Amniotic stem cell (primary cell): ENCODE measurements at places on chromosomes 7 and 10.

DNA sequence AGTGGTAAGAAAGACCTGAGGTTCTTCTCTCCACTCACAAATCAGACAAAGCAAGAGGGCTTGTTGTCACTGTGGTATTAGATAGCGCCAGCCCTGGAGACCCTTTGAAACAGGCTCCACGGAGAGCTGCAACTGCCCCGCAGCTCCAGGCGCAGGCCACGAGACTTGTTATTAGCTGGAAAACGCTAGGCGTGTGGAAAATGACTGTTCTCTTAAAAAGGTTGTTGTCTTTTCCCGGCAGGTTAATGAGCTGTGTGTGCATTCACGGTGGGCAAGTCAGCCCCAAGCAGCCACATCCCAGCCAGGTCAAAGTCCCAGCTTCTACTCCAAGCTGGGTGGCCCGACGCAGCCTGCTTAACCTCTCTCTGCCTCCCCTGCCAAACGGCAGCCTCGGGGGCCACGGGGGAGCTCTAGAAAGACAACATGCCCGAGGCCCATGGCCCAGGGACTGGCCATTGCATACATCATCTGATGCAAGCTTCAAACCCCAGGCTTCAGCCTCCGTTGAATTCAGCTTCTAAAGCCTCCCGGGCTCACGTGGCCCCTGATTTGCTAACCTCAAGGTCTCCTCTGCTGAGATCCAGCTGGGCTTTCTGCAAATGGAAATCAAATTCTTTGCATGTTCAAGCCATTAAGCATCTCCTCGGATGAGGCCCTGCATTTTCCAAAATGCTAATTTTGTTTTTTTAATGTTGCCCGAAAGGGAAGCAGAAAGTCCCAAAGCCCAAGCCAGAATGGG is 61.3 kb upstream of the DNAAF5 start:
- DNase-seq = no peak

- DNase-seq = peak; percentile 51
Observed at GRCh38 chr7:130901209-130901783, 167.3 kb upstream of the KLF14 start.

DNA sequence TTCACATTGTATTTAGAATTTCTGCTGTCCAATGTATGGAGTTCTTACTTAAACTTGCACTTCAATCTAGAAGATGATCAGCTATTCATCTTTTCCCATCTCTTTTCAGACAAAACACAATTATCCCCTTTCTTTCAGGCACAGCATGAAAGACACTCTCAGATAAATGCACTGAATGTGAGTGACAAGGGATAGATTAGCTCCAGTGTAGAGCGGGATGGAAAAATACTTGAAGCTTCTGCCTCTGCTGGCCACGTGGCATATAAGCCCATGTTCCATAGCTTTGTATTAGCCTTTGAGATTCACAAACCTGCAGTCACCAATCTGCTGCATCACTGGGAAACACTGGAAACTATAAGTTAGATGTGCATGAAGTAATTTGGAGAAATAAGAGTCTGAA is 162.2 kb upstream of the FAM3C start:
- DNase-seq = no peak

- DNase-seq = no peak
Observed at GRCh38 chr7:64886956-64887545, 16.0 kb upstream of the ZNF273 start.

- no peak for DNase-seq
Observed at GRCh38 chr7:30708983-30709382, 26.7 kb upstream of the CRHR2 start.

- DNase-seq = no peak
Observed at GRCh38 chr10:131187926-131188325, 123.6 kb downstream of the TCERG1L start.

- DNase-seq = no peak
Observed at GRCh38 chr10:109994711-109995577, 12.8 kb upstream of the ADD3 start.

GRCh38 chr7:48427671-48428070 is 256.4 kb downstream of the ABCA13 start:
- no peak for DNase-seq

DNA sequence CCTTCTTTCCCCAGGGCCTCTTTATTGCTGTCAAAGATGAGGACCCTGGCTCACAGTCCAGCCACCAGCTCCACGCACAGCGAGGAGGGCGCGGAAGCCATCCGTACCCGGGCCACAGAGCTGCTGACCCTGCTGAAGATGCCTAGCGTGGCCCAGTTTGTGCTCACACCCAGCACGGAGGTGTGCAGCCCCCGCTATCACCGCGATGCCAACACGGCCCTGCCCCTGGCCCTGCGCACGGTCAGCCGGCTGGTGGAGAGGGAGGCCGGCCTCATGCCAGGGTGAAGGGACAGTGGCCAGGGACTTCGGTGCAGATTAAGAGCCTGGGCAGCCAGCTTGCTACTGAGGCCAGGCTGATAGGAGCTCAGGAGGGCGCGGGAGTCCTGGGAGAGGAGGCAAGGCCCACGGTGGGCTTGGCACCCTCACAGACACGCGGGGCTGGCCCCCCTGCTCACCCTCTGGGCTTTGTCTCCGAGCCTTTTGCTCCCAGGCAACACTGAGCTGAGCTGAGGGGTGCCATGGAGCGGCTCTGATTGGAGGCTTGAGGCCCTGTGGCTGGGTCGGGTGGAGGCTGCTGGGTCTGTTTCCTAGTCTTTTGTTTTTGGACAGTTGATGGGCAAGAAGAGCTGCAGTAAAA is 15.8 kb downstream of the AP5Z1 start:
- no peak for DNase-seq

- no peak for DNase-seq
Observed at GRCh38 chr7:84248843-84249242, 54.3 kb upstream of the SEMA3A start.

DNA sequence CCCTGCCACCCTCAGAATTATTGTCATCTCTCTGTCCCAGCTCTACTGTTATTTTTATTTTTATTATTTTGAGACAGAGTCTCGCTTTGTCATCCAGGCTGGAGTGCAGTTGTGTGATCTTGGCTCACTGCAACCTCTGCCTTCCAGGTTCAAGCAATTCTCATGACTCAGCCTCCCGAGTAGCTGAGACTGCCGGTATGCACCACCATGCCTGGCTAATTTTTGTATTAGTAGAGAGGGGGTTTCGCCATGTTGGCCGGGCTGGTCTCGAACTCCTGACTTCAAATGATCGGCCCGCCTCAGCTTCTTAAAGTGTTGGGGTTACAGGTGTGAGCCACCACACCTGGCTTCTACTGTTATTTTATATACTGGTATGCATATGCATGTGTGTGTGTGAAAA is 11.0 kb downstream of the CALHM2 start:
- DNase-seq = no peak

DNA sequence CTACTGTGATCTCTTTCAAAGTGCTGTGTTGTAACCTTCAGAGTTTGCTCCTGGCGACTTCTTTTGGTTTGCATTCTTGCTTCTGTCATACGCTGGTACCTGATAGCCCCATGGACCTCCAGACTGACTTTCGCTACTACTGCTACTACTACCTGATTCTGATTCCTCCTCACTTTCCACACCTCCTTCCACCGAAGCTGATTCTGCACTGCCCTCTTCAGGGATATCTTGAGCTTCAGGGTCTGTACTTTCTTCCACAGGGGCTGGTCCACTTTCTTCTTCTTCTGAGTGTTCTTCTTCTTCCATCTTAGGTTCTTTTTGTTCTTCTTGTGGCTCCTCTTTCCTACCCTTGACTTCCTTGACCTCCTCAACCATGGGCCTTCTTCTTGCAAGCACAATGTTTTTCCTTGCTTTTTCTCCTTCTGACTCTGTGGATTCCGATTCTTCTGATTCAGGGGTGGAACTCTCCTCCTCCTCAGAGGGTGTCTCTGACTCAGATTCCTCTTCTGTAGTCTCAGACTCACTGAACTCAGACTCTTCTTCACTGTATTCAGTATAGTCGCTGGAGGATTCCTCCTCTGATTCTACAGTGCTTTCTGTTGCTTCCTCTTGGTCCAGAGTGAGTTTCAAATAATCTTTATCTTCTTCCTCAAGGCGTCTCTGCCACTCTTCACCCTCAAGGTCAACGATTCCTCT is 992.2 kb downstream of the PCDH15 start:
- no peak for DNase-seq

DNA sequence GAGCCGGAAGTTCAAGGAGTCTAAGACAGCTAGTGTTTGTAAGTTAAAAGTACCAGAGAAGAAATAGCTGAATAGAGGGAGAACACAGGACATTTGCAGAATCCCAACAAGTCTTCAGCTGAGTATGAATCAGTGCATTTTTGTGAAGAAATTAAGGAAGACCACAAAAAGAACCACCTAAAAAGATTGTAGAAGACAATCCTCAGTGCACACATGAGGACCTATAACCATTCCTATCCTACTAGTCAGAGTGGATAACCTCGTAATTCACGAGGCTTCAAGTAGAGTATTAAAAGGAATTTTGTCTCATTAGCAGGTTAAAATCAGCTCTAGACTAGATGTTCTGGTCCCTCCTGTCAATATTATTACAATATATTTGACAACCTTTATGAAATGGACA is 295.4 kb upstream of the KAT6B start:
- no peak for DNase-seq

GRCh38 chr10:327889-328852 is 192.9 kb downstream of the ZMYND11 start:
- no peak for DNase-seq

- no peak for DNase-seq
Observed at GRCh38 chr7:106774768-106775551, 90.1 kb upstream of the PIK3CG start.

DNA sequence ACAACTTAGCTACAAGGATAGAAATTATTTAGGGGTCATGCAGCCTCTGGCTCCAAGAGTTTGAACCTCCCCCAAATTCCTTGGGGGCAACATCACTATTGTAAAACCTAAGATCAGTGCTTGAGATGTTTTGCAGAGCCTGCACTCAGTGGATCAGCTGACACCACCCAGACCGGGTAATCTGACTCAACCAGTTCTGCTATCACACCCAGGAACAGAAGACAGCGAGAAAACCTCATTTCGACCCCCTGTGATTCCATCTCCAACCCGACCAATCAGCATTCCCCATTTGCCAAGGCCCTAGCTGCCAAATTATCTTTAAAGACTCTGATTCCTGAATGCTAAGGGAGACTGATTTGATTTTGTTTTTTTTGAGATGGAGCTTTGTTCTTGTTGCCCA is 5.2 kb downstream of the TACR2 start:
- DNase-seq = no peak

GRCh38 chr7:31068006-31068675 is 16.0 kb downstream of the ADCYAP1R1 start:
- no peak for DNase-seq

DNA sequence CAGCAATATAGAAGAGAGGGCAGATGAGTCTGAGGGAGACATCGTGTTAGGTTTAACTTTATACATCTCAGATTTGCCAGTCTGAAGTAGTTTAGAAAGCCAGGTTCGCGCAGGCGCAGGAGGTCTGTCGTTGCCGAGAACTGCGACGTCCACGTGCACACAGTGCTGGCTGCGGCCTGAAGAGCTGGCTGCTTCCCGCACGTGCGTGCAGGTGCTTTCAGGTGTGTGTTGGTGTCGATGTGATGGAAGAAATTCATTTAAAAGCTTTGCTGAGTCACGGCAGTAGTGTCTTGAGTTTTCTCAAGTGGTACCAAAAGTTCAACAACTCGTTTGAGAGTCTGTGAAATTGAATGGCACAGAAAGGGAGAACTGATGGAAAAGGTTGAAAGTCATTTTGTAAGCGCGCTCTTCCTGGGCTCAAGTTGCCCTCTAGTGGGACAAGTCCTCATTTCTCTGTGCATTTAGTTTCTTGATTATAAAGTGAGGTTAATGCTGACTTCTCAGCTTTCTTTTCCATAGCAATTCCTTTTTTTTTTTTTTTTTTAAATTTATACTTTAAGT is 18.6 kb downstream of the WDR37 start:
- no peak for DNase-seq

DNA sequence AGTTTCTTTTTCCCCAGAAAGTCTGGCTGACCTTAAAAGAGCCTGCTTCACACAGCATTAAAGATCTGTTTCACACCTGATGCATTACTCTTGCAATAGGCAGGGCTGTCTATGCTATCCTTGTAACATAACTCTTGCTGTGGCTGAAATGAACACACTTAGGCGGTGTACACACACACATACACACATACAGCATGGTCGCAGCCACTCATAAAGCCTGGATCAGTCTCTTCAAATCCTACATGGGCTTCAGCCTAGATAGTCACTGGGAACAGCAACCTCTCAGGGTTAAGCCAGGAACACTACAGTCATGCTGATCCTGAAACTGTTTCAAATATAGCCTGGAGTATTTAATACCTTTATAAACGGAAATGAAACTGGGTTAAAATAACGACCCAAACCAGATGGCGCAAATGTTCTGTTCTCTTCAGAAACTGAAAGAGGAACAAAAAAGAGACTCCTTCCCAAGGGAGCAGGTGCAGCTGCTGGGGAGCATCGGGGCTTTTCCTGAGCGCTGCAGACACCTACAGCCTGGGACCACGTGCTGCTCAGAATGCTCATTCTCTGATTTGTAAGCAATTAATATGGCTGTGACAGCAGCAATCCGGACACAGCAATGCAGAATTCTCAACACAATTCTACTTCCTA is 61.0 kb upstream of the SFMBT2 start:
- DNase-seq = no peak

DNA sequence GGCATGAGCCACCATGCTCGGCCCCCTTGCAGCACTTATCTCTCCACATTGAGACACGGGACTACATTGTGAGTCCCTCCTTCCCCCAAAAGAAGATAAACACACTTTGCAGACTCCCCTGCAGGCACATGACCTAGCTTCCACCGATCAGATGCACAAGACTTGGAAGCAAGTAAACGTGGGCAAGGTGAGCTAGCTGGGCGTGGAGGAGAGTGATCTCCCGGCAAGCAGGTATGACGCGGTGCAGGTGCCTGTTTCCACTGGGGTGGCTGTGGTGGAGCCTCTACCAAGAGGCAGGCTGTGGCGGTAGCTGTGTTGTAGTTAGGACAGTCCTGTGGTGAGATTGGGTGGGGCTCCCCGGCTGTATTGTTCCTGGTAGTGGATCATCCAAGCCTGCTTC is 7.7 kb upstream of the COMTD1 start:
- DNase-seq = no peak

- no peak for DNase-seq
Observed at GRCh38 chr10:35765066-35765527, 123.0 kb upstream of the FZD8 start.

DNA sequence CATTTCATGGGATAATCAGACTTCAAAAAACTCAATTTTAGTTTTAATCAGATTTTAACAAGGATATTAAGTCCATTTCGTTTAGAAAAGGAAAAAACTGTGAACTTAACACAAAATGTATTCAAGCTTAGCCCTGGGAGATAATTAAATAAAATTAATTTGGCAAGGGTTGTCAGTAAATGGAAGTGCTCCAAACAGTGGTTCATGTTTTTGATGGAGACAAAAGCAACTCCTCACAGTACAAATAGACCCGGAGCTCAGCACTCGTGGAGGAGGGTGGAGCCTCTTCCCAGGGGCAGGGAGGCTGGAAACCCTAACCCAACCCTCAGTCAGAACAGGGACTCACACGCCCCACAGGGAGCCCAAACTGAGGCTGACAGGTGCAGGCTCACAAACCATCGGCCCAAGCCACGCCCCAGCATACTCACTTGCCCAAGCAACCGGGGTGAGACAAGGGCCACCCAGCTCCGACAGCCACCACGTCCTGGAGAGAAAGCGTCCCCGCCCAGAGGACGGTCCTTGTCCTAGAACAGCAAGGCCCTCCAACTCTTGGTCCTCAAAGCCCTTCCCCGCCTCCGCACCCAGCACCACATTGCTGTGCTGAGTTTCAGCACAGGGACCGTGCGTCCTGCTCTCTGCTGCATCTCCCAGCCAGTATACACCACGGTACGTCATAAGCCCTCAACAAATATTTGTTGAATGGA is 39.8 kb downstream of the MAD1L1 start:
- DNase-seq = no peak
